ENCODE measurements at places on chromosomes 7 and 10.

DNA sequence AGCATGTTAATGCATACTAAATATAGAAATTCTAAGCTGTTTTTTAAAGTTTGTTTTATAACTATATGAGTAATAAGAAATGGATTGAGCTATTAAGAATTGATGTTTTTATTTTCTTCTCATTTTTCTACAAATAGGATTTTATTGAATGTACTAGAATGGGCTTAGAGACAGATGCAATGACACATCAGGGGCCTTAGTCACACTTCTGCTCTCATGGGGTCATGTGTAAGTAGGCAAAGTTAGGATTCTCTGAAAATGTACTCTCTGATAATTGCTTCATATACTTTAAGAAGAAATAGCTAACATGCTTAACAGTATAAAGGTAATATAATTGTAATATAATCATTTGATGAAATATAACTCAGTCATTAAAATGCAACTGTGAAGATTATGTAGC is 154.6 kb downstream of the ZNF438 start:
- no peak for DNase-seq

DNA sequence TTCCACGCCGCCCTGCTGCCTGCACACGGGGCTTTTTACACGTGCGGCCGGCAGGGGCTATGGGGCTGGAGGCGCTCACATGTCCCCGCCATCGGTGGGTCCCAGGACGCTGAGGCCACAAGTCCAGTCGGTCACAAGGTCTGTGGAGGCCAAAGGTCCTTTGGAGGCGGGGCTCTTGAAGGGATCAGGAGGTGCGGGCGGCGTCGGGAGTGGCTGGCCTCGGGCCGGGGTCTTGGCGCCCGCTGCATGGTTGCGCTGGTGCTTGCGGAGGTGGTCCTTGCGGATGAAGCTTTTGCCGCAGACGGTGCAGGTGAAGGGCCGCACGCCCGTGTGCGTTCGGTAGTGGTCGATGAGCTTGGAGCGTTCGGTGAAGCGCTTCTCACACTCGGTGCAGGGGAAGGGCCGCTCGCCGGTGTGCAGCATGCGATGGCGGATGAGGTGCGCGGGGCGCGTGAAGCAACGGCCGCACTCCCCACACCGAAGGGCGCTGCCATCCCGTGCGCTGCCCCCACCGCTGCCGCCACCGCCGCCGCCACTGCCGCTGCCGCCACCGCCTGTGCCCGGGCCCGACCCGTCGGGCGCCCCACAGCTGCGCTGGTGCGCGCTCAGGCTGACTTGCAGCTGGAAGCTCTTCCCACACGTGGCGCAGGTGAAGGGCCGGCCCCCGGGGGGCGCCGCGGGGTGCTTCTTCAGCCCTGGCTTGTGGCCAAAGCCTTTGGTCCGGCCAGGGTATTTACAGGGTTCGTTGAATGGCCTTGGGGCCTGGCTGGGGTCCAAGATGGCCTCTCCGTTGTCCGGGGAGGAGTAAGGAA is 13.7 kb upstream of the ZNF777 start:
- DNase-seq, result no peak

DNA sequence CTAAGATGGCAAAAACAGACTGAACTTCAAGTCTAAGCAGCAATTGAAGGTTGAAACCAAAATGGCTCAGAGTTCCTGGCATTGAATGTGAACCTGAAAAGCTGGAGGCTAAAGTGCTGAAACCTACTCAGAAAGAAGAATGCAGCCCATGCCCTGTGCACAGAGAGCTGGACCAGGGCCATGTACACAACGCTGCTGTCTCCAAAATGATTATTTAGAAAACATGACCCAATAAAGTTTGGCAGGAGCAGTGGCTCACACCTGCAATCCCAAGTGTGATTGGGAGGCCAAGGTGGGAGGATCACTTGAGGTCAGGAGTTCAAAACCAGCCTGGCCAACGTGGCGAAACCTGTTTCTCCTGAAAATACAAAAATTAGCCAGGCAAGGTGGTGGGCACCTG is 158.9 kb downstream of the AKR1D1 start:
- no peak for DNase-seq

DNA sequence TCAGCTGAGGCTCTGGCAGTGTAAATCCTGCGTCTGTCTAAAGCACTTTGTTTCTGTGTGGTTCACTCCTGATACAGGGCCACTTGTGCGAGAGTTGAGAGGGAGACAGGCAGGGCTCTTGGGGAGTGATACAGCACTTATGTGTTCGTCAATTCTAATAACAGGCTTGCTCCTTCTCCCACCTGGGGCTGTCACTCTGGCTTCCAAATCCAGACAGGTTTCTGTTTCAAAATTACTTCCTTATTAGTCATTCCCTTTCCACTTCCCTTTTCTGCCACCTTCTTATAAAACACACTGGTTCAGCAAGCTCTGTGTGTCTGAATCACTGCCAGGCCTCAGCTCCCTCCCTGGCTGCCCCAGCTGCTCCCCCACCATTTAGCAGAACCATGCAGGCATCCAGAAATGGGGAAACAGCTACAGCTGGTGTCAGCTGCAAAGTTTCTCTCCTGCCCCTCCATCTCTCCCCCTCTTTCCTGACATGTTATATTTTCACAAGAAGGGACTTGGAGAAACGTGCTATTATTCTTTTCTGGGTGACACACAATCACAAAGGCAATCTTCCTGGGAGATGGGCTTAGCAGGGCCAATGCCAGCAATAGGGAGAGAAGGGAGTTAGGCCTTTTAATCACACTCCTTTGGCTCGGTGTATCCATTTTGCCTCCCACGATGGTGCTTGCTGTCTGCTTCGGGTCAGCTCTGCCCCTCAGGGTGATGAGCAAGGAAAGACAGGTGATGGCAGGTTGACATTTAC is 58.4 kb upstream of the ZNRF2 start:
- DNase-seq, result no peak

DNA sequence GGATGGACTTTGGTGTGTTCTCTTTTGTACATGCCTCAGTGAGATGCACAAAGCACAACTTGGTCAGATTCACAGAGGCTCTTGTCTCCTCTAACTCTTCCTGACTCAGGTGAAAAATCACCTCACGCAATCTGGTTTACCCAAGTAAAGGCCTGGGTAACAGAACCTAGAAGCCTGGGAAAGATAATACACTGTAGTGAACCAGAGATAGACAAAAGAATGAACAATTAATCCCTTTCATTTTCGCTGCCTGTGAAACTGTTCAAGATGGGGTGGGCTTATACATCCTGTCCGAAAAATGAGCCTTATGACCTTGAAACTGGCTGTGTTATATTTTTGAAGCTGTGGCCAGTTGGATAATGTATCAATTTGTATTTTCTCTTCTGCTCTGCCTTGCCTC is 678.9 kb upstream of the TEX47 start:
- no peak for DNase-seq

DNA sequence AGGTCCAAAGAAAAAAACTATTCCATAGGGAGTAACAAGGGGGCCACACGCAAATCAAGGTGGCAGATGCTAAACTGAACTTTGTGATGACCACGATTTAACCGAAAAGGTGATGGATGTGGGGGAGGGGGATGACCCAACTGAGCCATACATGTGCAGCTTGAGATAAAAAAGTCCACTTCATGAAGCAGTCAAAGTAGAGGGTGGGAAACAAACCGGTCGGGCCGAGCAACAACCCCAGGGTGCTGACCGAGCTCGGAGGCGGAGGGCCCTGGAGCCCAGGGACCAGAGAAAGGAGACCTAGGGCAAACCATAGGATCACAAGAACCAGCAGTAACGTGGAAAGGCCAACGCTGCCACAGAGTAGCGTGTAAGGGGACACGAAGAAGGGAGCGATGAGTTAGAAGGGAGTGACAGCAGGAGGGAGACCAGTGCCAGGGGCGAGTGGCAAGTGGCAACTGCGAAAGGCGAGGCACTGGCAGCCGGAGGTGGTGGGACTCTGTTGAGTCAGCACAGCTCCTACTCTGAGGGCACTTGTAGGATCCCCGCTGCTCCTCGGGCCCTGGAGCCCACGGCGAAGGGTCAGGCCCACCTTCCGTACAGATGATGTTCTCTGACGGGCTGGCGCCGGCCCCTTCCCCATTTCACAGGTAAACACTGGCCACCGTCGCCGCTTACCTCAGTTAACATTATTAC is 540 bp downstream of the SNX13 start:
- peak; percentile 41 for DNase-seq

DNA sequence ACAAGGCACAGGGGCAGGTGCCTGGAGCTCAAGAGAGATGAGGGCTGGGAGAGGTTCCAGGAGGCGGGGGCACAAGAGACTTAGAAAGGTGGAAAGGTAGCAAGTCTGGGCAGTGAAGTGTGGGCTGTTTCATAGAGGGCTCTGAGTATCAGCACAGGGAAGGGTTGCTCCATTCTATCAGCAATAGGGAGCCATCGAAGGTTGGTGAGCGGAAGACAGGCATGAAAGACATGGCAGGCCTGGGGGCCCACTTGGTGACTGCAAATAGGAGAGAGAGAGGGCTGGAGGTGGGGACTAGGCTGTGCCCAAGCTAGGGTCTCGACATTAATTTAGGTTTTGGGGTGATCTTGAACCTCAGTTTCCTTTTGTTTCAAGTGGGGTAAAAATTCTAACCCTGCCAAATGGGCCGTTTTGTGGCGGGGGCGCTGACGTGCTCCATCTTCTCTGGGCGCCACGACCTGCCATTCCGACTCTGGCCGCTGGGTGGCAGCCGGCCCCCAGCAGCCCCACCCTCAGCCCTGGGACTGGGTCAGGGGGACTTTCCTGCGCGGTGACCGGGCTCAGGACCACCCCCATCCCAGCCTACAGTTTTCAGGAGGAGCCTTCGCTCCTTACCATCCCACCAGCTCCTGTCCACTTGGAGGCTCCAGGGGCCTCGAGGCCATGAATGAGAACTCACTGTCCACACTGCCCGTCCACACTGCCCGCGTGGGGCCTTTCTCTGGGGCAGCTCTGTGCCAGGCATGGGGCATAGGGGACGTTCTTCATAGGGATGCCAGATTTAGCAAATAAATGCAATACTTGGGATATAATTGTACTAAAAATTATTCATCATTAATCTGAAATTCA is 37.2 kb upstream of the PCBD1 start:
- peak; percentile 9 for DNase-seq

DNA sequence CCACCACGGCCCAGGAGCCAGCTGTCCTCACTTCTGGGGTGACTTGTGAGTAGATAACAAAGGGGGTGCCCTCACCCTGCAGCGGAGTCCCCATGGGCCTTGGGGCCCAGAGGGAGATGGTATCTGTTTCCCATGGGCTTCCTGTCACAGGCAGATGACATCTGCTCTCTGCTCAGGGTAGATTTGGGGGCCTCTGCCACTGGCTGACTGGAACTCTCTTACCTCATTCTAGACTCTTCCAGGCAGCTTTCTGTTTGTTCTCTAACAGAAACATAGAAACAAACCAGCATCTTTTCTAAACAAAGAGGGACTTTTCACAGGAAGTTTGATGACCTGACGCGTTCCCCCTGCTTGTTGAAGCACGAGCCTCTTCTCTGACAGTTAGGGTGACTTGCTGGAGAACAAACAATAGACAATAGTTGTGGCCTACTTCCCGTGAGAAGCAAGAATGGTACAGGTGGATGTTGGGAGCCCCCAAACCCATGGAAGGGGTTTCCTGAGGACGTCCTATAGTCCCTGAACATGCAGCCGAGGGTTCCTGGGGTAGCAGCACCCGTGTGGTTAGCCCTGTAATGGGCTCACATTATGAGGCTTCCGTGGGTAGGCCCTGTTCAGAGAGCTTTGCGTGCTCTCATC is 61.6 kb downstream of the GRK5 start:
- DNase-seq, result peak; percentile 59

GRCh38 chr7:80651471-80651870 is 13.0 kb downstream of the CD36 start:
- no peak for DNase-seq

GRCh38 chr7:85773116-85773728 is 586.4 kb upstream of the SEMA3D start:
- no peak for DNase-seq

GRCh38 chr10:114472877-114473253 is 68.6 kb upstream of the AFAP1L2 start:
- no peak for DNase-seq

- no peak for DNase-seq
Observed at GRCh38 chr10:65265451-65265954, 1660.3 kb upstream of the LRRTM3 start.

- DNase-seq, result no peak
Observed at GRCh38 chr7:157514746-157515145, 177.9 kb downstream of the DNAJB6 start.

- no peak for DNase-seq
Observed at GRCh38 chr10:30554440-30554825, 75.1 kb downstream of the LYZL2 start.

GRCh38 chr7:158382363-158383254 is 205.0 kb downstream of the PTPRN2 start:
- no peak for DNase-seq

DNA sequence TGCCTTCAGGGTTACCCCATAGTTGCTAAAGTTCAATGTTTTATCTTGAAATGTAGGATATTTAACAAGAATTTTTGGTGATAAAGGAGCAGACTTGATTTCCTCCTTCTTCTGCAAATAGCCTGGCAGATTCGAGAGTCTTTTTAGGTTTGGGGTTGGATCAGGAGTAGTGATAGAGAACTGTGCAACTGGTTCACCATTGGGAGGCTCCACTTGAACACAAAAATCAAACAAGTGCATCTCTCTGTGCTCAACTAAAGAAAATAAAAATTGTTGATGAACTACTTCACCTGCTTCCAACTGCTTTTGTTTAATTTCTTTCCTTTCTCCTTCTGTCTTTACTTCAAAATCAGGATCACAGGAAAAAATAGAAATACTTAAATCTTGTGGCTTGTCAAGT is 58.5 kb downstream of the MACC1 start:
- no peak for DNase-seq

DNA sequence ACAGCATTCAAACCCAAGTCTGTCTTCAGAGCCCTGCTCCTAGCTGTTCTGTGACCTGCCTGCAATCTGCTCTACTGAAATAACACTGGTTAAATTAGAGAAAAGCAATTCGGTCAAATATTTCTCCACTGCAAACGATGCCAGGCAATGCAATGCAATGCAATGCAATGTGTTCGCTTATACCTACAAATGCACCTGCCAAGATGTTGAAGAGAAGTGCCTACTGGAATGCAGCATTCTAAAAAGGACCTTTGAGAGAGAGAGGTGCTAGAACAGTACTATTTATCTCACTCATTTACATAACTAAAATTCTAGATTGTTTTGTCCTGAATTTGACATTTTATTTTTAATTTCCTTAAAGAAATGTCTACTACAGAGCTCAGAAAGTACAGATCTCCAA is 157.3 kb upstream of the CDK1 start:
- DNase-seq, result no peak

DNA sequence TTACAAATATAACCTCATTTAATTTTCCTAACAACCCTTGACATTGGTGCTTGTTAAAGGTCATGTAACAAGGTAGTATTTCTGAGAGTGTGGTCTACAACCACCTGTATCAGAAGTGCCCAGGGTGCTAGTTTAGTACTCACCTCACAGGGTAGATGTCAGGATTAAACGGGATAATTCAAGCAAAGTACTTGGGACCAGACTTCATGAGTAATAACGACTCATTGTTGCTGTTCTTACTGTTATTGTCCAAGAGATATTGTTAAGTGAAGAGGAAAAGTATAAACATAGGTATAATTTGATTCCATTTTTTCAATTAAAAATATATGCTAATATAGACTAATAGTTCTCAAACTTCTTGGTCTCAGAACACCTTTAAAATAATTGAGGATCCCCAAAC is 179.3 kb downstream of the WNT2 start:
- no peak for DNase-seq

Data from stimulated activated naive CD4-positive, alpha-beta T cell treated with Interleukin-2 at 50 U/mL for 16 hours (primary cell).